ENCODE measurements at places on chromosomes 3 and 15.

GRCh38 chr15:38374556-38374955 is 79.4 kb upstream of the FAM98B start:
- DNase-seq: no peak

- DNase-seq: no peak
Observed at GRCh38 chr3:148500881-148501280, 196.8 kb upstream of the AGTR1 start.

DNA sequence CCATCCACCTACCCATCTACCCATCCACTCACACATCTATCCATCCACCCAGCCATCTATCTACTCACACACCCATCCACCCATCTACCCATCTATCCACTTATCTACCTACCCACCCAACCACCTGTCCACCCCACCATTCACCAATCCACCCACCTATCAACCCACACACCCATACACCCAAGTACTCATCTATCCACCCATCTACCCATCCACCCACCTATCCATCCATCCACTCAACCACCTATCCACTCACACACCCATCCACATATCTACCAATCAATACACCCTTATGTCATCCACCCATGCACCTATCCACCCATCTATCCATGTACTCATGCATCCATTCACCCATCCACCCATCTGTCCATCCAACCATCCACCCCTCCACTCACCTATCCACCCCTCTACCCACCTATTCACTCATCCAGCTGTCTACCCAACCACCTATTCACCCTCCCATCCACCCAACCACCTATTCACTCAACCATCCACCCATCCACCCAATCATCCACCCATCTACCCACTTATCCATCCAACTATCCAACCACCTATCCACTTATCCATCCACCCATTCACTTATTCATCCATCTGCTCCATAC is 109.8 kb downstream of the CHSY1 start:
- no peak for DNase-seq

DNA sequence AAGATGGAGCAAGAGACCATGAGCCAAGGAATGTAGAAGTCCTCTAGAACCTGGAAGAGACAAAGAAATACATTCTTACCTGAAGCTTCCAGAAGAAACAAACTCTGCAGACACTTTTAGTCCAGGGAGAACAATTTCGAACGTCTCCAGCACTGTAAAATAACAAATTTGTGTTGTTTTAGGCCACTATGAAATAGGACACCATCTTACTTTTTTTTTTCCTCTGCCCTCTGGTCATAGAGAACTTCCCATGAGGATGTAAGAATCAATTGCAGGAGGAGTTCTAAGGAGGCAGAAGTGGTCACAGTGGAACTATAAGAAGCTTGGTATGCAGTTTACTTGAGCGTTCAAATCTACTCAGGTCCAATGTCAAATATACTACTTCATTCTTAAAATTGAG is 1295.9 kb downstream of the ZPLD1 start:
- no peak for DNase-seq

- DNase-seq: no peak
Observed at GRCh38 chr3:30467596-30468238, 138.7 kb upstream of the TGFBR2 start.

- no peak for DNase-seq
Observed at GRCh38 chr15:30073915-30074314, 8.8 kb upstream of the GOLGA8J start.

GRCh38 chr15:91862891-91863504 is 9.5 kb downstream of the SLCO3A1 start:
- DNase-seq: no peak

DNA sequence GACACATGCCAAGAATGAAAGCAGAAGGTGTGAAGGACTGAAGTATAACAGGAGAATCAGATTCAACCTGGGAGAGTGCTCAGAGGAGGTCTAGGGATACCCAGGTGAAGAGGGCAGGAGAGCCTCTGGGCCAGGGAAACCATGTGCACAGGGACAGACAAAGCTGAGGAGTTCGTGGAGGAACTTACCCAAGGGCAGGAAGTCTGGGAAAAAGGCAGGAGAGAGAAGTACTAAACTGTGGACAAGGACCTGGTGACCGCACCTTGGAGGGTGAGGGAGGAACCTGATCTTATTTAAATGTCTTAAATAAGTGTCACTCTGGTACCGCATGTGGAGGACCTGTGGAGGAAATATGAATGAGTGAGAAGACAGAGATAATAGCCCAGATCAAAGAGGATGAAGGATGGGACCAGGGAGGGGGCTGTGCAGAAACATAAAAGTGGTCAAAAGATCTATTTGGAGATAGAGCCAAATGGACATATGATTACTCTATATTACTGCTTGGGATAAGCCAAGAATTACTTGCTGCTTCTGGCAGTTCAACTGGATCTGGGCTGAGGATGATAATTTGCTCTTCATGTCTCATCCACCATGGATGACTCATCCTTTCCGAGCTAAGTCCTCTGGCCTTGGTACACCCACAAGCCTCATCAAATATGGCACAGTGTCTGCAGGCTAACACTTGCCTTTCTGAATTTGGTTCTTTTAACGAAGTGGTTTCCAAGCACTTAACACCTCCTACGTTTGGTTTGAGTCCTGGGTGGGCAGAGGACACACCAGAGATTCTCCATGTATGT is 116.9 kb upstream of the NMNAT3 start:
- no peak for DNase-seq

- DNase-seq: no peak
Observed at GRCh38 chr3:60147249-60147950, 1097.6 kb upstream of the CFAP20DC start.

GRCh38 chr15:28897861-28898585 is 12.2 kb downstream of the APBA2 start:
- DNase-seq: no peak

DNA sequence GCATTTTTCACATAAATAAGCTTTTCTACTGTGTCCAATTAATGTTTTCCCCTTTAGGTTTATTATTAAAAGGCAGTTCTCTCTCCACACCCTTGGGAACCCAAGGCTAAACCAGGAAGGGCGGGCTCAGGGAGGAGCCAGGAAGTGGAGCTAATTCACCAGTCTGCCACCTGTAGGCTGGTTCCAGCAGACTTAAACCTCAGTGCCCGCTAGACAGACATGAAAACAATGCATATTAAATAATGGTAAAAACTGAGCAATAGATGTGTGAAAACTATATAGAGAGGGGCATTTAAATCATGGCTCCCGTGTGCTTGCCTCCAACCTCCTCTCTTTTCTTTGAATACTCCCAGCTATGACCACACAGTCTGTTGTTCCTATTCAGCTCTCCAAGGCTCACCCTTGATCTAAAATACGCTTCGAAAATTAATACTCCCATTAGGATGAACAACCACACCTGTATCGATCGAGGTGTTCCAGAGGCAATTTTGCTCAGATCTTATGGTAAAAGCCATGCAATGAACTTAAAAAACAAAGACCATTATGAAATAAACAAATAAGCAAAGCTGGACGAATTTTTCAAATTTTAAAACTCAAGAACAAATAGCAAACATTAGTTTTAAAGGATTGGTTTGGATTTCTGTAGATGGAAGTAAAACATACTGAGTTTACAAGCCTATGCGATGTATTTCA is 253.3 kb downstream of the TJP1 start:
- DNase-seq: no peak

- no peak for DNase-seq
Observed at GRCh38 chr15:75646944-75647364, 758 bp upstream of the SNX33 start.

GRCh38 chr15:42121021-42121420 is 26.7 kb upstream of the PLA2G4D start:
- DNase-seq: no peak

DNA sequence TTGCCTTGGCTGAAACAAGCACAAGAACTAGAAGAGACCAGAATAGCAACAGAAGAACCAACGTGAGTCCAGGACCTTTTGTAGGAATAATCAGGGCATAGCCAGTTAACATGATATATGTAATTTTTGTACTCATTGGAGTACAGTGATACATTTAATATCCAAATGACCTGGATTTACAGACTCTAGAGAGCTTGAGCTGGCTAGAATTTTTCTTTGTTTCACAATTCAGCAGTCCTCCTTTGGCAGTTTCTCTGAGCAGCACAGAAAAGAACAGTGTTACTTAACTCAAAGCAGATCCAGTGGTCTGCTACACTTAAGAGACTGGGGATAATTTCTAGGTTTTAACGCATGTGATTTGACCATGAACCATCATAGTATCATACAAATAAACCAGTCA is 245.7 kb downstream of the ADAMTSL3 start:
- DNase-seq: no peak

DNA sequence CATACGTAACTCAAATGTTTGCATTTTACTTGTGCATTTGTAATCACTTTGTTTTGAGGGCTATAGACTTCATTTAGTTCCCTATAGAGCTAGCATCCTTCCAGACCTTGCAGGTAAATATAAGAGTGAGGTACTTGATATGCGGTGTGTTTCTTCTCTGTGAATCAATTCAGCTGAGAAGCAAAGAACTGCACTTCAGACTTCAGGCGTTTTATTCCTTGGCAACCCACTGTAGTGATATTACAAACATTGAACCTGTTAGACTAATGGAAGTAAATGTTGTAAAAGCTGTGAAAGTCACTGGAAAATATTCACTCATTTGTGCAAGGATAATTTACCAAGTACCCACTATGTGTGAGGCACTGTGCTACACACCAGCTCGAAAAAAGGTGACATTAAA is 94.1 kb upstream of the CHL1 start:
- no peak for DNase-seq

GRCh38 chr15:43939070-43939469 is 112.3 kb downstream of the WDR76 start:
- no peak for DNase-seq

- no peak for DNase-seq
Observed at GRCh38 chr3:182716114-182716688, 77.1 kb upstream of the ATP11B start.

DNA sequence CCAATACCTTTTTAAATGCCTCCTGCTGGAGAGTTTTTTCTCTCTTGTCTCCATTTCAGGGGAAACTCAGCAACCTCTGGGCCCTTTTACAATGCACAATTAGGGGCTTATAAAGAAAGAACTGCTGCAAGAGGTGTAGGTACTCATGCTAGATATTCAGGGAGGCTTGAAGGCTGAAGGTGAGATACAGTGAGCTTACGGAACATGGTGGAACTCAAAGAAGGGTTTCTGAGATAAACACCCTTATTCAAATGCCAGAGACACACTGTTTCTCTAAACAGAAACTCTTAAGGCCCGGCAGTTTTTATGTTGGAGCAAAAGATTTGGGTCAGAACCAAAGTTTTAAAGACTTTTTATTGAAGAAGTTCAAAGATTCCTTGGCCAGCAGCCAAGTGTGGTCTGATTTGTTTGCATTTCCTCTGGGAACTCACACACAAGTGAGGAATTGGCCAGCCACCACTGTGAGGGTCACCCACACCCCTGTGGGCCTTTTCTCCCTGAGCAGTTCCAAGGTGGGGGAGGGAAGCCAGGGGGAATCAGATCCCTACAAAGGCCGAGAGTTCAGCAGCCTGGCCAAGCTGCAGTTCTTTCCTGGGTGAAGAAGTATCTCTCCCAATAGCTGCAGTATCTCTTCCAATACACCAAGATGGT is 47.8 kb downstream of the TNFAIP8L3 start:
- no peak for DNase-seq

DNA sequence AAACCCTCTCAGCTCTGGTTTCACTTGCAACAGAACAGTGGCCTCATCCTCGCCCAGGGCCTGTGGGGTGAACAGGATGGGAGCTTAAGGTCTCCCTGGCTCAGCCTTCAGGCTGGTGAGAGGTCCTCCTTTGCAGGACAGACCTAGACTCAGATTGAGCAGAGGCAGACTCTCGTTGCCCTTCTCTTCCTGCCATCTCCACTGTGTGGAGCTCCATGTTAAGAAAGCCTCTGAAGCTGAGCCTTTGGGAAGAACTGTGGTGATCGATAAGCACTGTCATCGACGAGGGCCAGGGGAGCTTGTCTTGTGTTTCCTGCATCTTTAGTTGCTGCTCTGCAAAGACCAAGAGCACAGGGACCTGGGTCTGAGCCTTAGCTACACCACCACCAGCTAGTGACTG is 37.8 kb upstream of the GRIP2 start:
- no peak for DNase-seq
